Upper lobe of right lung (tissue), 1 donor: ENCODE measurements at places on chromosomes 2 and 18.

GRCh38 chr2:235552671-235553070, 58.8 kb downstream of the AGAP1 start:
- no peak for DNase-seq

DNA sequence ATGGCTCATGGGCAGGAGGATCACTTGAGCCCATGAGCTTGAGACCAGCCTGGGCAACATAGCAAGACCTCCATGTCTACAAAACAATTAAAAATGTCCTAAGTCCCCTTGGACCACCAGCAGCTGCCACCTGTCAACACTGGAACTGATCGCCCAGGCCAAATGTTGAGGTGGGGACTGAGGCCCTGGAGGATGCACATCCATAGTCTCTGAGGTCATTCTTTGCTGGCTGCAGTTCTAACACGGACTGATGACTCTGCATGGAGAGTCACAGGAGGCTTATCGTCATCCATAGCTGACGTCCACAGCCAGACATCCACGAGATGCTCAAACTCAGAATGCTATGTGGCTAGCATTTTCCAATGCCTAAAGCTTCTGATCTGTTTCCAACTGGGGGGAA, 151.3 kb downstream of the BCL2 start:
- DNase-seq = no peak

DNA sequence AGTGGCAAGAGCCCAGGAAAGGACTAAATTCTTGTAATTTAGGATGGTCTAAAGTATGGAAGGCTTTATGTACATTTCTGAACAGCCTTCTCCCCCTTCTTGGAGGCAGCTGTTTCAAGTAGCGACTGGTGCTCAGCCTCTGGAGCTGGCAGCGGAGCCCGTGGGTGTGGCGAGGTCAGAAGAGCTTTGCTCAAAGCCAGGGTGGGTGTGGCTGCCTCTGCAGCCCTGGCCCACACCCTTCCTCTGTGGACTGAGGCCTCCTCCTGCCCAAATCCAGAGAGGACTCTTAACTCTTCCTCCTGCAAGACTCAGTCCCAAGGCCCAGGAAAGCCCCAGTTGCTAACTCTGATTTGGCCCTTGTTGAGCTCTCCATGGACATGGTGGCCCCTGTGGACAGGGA, 202.1 kb upstream of the REV1 start:
- DNase-seq = peak; percentile 69

- DNase-seq = no peak
Observed at GRCh38 chr2:173077506-173078177, 2.0 kb downstream of the MAP3K20 start.

- DNase-seq = no peak
Observed at GRCh38 chr18:41809652-41810051, 145.4 kb upstream of the PIK3C3 start.

DNA sequence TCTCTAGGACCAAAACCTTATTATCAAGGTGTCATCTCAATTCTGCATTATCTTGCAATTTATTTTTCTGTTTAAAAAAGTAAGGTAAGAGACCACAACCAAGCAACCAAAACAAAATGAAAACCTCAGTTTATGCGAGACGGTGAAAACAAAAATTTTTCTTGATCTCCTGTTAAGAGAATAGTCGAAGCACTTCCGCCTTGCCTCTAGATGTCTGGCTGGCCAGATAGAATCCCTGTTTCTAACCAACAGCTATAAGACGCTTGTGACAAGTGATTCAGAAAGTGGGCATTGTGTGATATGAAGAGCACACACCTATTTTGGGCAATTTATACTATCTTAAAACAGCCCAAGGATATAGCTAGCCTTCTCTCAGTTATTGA, 51.2 kb downstream of the MGAT5 start:
- DNase-seq = no peak

DNA sequence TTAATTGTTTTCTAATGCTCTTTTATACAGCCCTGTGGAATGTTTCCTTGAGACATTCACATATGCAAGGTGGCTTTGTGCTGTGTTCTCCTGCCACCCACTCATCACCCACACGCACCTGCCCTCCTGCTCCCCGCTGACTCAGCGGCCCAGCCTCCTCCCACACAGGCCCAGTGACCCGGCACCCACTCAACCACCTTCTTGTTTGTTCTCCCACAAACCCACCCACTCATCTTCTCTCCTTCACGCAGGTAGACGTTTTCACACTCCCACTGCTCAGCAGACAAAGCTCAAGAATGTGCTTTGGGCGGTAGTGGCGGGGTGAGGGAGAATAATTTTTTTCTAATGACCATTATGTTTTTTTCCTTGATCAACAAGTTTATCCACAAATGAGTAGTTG, 28.6 kb upstream of the NEMP2 start:
- DNase-seq = no peak

- no peak for DNase-seq
Observed at GRCh38 chr2:101329026-101329425, 20.5 kb upstream of the RNF149 start.

- no peak for DNase-seq
Observed at GRCh38 chr2:181300600-181301291, 156.4 kb upstream of the ITGA4 start.

DNA sequence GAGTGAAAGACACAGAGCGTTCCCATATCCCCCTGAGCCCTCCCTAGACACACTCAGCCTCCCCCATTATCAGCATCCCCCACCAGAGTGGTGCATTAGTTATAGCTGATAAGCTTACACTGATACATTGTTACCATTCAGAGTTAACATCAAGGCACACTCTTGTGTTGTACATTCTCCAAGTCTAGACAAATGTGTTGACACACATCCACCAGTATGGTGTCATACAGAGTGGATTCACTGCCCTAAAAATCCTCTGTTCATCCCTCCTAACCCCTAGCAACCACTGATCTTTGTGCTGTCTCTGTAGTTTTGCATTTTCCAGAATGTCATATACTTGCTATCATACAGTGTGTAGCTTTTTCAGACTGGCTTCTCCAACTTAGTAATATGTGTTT, 78.0 kb upstream of the RPL31 start:
- no peak for DNase-seq

DNA sequence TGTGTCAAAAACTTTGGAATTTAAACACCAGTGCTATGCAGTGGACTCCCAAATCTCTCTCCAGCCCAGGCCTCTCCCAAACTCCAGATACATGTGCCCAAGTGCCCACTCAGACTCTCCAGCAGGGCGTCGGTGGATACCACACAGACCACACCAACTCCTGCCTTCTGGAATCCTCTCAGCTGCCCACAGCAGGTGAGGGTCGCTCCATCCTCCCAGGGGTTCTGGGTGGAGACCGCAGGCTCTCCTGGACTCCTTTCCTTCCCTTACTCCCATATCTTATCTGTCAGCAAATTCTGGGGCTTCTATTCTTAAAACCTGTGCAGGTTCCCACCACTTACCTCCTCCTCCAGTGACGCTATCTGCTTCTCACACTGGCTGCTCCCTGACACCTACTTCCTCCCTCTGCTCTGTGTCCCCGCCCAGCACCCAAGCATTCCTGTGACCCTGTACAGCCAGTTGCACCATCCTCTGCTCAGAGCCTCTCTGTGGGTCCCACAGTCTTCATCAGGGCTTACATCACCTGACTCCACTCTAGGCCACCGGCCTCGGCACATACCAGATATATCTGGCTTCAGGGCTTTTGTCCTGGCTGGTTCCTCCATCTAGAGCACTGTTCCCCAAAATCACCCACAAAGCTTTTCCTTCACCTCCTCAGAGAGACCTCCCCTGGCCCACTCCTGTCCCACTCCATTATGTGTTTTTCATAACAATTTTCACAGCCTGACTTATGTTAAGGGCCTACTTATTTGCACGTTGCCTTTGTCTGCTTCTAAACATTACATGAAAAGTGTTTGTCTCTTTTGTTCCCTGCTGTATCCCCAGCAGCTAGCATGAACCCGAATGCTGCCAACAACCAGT, 2.6 kb upstream of the IMP4 start:
- no peak for DNase-seq

DNA sequence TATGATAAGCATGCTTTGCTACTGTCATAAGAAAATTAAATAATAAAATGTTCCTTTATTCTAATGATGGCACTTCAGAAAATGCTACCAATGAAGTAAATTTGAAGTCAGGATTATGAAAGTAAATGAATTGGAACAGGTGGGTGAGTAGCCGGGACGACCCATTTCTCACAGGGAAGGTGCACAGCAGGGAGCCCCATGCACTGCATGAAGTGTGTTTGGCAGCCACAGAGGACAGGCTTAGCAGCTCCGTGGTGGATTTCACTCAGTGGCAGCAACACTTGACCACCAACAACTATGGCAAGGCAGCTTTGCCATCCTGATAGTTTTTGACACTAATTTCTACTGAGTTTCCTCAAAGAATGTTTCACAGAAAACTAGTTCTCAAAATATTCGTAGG, 146.3 kb downstream of the ATL2 start:
- DNase-seq = no peak

- no peak for DNase-seq
Observed at GRCh38 chr2:235127931-235128330, 176.1 kb downstream of the SH3BP4 start.

- DNase-seq = no peak
Observed at GRCh38 chr2:112001942-112002341, 53.1 kb upstream of the TMEM87B start.
